GM20000 (cell line): ENCODE measurements at places on chromosomes 1 and 21.

DNA sequence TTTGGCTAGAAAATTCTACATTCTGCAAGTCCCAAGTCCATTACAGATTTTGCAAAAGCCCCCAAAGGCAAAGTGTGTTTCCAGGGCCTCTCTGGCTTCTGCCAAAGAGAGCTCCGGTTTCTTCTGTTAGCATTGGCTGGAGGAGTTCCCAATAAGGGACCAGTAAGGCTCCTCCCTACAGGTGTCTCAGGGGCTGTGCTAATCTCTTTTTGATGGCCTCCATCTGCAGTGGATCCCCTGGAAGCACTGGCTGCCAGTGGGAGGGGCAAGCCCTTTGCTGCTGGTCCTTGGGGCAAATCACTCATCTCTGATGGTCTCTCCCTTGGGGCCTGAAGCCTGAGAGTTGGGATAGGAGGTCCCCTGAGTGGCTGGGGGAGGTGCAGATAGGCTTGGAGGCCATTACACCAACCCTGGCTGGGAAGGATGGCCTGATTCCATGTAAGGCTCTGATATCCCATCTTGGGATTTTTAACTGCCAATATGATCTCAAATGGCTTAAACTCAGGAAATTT lies 89.1 kb upstream of the USP24 start:
- DNase-seq, result no peak

DNA sequence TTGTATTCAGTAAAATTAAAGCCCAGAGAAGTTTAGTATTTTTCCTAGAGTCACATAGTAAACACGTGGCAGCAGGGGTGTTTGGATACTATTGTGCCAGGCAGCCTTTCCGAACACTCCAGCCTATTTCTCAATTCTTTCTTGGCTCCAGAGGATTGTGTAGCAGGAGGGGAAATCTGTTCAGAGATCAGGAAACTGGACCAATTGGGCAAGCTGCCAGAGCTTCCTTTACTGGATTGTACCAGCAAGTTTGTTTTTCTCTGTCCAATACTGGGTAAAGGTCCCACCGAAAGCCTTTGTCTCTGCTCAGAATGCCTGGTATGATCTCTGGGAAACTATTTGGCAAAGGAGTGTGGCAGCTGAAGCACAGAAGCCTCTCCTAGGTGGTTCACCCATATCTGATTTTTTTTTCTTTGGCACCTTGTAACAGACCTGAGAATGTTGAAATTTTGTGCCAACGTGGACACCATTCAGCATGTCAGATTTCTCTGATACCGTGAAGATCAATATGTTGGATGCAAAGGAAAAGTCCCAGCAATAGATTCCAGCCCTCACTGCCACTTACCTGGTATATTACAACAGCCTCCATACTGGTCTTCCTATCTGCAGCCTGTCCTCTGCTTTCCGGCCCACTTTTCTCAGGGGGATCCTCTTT lies 126.2 kb downstream of the FGGY start:
- DNase-seq, result no peak

DNA sequence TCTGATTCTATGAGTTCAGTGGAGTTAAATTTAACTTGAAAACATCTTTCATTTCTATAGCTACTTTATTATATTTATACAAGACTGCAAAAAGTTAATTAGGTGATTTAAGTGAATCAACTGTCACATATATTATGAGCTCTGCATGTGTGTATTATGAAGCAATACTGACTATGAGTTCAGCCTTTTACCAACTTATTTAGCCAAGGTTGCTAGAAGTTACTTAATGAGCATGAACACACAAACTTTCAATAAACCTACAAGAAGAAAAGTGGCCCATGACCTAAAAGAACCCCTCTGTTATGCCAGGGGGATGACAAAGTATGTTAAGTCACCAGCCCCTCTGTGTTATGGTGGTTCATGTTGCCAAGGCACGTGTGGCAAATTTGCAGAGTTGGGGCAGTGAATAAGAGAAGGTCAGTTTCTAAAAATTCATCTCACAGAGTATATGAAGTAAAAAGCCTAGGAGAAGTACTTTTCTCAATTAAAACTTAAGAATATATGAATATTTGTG lies 86.7 kb upstream of the LYPLAL1 start:
- DNase-seq, result no peak

DNA sequence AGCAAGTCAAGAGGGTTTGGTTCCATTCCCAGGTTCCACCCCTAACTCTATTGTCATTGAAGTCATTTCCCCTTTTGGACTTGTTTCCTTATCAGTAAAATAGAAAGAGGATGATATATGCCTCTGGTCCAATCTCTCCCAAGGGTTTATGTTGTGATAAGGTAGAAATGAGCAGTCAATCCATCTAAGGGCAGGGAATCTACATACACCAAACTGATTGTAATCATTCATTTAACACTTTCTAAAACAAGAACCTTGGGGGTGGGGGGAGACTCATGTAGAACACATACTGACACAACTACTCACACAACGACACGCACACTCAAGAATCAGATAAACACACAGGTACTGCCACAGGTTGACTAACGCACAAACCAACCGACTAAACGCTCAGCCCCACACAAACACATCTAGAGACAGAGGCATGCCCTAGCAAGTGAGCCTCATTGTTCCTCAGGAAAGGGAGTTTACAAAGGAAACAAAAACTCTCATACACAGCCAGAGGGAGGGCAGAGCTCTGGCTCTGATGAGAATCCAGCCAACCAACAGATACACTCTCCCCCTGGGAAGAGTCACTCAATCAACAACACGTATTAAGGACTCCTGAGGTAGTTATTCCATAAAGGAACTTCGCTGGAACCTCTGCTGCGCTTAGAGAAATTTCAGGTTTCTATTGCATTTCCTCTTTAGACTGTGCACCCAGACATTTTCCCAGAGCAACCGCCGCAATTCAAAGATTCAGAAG lies 1.0 kb downstream of the F11R start:
- no peak for DNase-seq

- DNase-seq, result no peak
These were observed 3.5 kb downstream of the FCRL3 start for GRCh38 chr1:157696966-157697628.

- no peak for DNase-seq
These were observed 272.7 kb downstream of the HHIPL2 start for GRCh38 chr1:222275001-222275728.

DNA sequence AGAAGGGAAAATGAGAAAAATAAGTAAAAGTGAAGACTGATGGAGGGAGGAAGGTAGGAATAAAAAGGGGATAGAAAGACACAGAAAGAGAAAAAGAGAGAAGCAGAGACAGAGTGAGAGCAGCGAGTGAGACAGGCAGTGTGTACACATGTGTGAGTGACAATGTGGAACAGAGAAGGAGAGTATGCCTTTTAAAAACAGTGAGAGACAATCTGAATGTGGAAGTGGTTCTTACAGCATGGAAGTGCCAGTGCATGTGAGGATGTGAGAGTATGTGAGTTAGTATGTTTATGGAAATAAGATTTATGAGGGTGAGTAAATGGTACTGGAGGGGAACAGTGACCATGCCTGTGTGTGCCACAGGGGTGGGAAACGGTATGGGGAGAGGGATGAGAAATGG lies 1.2 kb downstream of the NEGR1 start:
- no peak for DNase-seq

GRCh38 chr1:168939110-168939946 lies 167.2 kb upstream of the ATP1B1 start:
- DNase-seq, result no peak

- DNase-seq, result no peak
These were observed 12.0 kb upstream of the S100A2 start for GRCh38 chr1:153577624-153578051.

DNA sequence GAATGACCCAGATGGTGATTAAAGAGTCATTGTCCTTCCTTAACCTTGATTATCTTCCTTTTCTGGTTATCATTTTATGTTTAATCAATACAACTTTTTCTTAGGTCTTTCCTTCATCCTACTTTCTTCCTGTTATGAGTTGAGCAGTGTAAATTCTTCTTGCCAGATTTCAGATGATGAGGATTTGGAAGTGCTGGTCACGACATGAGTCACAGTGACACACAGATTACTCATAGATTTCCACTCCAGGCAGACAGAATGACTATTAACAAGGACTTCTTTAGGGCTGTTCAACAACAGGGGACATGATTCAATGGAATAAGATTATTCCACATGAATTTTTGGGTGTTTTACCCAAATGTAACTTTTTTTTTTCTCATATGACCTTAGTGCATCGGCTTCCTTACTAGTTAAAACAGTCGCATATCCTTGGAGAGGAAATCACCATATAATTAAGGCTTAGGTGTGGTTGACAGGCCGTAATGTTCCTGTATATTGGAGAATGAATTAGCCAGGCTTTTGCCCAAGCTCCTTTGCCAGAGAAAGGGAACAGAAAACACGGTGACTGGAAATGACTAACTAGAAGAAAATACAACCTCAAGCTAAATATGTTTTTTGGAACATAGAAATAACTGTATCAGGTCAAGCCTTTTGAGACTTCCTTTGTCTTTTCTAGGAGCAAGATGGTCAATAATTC lies 44.2 kb downstream of the PRRX1 start:
- DNase-seq, result no peak

GRCh38 chr1:73770109-73770905 lies 427.7 kb downstream of the LRRIQ3 start:
- no peak for DNase-seq
